ENCODE measurements at places on chromosomes 3 and 15.

DNA sequence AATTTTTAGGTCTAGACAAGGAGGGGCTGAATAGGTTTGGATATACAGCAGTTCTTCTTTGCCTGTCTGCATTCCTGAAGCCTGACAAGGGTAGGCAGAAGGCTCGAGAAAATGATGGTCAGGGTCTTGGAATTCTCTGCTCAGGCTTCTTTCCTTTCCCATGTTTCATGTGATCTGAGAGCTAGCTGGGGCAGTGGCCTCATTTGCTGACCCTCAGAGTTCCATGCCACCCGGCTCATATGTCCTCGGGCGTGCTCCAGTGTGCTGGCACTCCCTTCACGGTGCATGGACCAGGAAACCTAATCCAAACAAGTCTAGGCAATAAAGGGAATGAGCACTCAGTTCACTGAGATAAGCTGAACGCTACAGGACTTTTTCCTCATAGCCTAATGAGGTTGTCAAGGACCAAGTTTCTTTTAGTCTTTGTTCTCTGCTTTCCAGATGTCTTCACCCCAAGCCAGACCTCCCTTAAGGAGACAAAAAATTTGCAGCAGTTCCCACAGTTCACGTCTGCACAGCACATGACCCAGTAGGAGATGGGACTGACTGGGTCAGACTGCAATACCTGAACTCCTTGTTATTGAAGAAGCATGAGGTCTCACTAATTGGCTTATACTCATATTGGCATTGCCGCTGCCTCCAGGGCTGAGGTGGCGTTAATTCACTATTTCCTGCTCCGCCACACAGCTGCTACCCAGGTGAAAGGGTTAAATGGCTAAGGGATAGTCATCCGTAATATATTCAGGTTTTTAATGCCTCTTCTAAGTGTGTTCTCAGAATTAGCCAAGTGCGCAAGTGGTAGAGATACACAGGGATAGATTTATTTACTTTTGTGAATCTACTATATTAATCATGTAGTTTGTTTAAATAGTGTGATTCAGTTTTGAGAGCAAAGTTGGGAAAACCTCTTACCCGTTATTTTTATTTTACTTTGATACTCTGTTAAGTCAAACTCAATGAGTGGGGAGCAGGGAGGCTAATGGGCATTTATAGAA, 15.3 kb upstream of the RTP4 start:
- ATAC-seq, result no peak

DNA sequence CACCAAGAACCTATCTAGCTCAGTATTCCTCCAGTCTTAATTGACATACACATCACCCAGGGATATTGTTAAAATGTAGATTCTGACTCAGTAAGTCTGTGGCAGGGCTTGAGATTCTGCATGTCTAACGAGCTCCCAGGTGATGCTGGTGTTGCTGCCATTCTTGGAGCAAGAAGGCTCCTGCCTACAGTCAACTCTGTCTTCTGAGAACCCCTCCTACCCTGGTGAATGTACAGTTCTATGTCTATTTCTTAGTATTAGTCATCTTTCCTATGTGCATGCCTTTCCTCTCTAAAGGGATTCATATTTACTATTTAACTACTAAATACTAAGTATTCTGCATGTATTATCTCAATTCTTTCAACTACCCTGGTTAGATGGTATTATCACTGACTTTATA, 268.7 kb downstream of the EDEM1 start:
- ATAC-seq, result peak; percentile 71

DNA sequence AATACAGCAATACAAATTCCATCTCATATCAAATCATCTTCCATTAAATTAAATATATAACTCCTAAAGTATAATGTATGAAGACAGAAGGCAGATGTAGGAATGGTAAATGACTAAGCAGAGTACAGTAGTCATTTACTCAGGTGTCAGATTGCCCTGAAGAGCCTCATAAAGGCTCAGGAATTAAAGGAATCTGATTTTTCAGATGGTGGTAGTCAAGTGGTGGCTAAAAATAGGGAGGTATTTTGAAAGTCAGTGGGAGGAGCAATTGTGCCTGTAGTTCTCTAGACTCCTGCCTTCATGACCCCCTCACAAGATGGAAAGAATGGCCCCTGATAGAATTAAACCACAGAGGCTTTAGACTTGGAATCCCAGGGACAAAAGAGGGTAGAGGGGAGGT, 142.7 kb upstream of the SYNPR start:
- no peak for ATAC-seq

DNA sequence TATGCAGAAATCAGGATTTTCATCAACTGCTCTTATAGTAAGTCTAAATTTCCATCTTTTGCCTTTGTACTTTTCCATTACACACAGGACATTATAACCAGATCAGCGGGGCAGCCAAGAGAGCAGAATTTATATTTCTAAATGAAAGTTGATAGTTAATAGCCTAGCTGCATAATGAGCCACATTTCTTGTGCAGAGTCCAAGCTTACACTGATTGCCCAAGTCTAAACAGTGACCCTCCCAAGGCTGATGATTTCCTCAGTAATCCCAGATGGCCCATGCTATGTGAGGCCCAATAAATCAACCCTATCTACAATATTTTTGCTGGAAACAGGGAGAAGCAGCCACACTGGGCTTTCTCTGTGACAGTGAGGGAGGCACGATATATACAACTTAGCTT, 475.8 kb upstream of the KCNMB2 start:
- ATAC-seq, result no peak

DNA sequence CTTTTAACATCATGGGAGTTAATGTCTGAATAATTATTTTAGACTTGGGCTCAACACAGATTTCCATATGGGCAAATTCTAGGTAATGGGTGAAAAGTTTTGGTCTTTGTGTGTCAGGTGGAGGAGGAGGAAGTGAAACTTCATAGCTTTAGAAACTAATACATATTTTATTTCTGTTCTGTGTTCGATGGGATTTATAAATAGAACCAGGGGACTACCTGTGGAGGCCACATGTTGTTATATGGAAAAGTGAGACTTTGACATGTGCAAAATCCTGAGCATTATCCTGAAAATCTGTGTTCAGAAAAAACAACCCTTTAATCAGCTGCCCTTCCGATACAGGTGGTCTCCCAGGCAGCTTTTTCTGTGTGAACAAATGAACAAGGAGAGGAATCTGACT, 209.5 kb downstream of the SOX2 start:
- no peak for ATAC-seq

- no peak for ATAC-seq
Measured at GRCh38 chr3:152321955-152322377, 53.2 kb downstream of the MBNL1 start.

DNA sequence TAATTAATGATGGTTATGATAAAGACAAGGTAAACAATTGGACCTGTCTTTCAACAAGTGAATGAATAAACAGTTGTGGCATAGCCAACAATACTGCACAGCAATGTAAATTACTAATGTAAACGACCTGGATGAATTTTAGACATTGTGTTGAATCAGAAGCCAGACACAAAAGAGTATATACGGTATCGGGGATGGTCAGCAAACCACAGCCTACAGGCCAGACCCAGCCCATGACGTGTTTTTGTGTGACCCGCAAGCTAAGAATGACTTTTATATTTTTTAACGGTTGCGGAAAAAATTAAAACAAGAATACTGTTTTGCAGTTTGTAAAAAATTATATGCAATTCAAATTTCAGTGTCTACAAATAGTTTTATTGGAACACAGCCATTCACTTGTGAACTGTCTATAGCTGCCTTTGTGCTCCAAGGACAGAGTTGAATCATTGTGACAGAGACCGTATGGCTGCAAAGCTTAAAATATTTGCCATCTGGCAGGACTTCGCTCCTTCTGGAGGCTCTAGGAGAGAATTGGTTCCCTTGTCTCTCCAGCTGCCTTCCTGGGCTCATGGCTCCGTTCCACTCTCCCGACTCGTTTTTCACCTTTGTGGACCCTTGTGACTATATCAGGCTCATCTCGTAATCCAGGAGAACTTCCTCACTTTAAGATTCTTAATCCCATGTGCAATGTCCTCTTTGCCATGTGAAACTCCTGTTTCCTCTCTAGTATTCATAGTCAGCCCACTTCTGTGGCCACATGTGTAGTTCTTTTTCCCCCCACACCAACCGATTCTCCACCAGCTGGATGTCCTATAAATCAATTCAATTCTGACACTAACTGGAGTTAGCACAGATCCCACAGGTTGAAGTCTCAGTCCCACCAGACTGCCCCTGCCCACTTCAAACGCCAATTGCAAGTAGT, 72.7 kb downstream of the CMTM8 start:
- ATAC-seq, result no peak

GRCh38 chr3:50617911-50618481, 1.0 kb downstream of the MAPKAPK3 start:
- ATAC-seq, result no peak

GRCh38 chr3:38548154-38548931, 52.2 kb downstream of the EXOG start:
- no peak for ATAC-seq

DNA sequence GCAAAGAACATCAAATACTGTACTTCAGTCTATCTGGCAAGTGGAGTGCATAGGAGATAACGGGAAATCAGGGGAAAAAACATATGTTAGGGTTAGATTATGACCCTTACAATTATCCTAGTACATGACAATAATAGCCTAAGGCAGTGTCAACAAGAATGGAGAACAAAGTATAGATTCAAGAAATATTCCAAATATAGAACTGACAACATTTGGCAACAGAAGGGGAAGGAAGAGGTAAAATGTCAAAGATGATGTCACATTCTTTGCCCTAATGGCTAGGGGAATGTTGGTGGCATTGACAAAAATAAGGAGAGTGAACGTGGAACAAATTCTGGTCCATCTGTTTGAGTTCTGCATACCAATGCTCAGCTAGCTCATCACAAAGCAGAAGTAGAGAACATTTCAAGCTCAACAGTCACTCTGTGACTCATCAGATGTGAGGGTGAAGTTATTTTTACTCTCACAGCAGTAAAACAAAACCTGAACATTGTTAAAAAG, 15.5 kb upstream of the ATP8B4 start:
- peak; percentile 48 for ATAC-seq

GRCh38 chr3:57852896-57853295, 96.8 kb downstream of the SLMAP start:
- ATAC-seq, result no peak

GRCh38 chr3:157872902-157873301, 233.3 kb downstream of the SHOX2 start:
- no peak for ATAC-seq

GRCh38 chr15:94441760-94442159, 210.4 kb downstream of the MCTP2 start:
- ATAC-seq, result no peak

DNA sequence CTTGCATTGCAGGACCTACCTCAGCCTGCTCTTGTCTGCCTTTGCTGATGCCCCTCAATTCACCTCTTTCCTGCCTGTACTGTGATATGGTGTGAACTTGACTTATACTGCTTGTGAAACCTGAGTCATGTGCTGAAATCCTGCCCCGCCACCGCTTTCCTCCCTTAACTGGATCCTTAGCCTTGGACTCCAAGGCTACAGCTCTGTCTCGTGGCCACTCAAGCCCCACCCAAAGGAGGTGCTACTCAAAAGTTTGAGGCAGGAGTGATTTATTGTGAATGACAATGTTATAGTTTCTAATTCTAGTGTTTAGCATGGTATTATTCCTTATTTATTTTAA, 56.1 kb downstream of the MYZAP start:
- ATAC-seq, result no peak

DNA sequence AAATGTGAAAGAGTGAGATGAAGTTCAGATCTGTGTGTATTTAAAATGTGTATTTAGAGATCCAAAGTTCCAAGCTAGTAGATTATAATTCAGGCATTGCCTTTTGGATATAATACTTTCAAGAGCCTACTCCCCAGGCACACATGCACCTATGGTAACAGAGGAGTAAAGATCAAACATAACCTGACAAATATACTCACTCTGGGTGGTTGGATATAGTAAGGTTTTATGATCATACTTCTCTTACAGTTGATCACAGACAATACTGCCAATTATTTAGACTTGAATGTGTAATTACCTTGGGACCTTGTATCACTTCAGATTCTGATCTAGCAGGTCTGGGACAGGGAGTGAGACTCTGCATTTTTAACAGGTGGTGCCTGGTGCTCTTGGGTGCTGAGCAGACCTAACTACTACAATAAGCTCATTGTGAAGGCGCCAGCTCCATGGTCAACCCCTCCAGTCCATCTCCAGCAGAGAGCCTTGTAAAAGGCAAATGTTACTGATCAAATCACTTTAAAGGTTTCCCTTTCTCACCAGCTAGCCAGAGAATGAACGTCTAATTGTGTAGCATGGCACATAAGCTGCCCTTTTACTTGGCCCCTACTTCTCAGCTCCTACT, 55.5 kb downstream of the NBEAL2 start:
- no peak for ATAC-seq

- no peak for ATAC-seq
Measured at GRCh38 chr3:50382722-50383121, 23.4 kb upstream of the TMEM115 start.

- no peak for ATAC-seq
Measured at GRCh38 chr3:126320517-126321293, 36.5 kb downstream of the KLF15 start.

GRCh38 chr3:14329116-14329830, 73.1 kb upstream of the SLC6A6 start:
- ATAC-seq, result no peak

DNA sequence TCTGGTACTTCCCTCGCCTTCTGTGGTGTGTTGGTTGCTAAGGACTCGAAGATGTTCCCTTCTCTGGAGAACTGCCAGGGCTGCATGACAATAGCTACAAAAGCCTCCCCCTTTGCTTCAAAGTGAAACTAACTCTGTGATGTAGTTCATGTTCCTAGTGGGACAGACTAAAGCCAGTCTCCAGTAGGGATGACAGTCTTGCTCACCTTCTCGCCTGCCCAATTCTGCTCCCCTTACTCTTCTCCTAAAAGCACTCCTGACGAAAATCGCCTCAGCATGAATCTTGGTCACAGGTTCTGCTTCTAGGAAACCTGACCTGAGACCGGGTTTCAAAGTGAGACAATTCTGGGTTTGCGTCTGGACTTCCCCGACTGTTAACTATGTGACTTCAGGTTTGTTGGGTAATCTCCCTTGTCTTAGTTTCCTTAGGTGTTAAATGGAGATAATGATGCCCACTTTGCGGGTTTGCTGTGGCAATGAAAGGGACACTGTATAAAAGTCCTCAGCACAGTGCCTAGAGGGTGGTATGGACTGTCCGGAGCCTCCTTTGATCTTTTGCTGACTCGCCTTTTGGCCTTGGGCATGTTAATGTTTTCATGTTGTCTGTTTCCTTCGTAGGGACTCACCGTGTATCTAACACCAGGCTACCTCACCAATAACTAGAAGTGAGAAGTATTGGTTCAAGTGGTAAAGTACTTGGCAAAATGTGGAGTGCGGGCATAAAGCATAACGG, 24.9 kb upstream of the THRB start:
- no peak for ATAC-seq

GRCh38 chr3:152550284-152550683, 281.6 kb downstream of the MBNL1 start:
- peak; percentile 74 for ATAC-seq

DNA sequence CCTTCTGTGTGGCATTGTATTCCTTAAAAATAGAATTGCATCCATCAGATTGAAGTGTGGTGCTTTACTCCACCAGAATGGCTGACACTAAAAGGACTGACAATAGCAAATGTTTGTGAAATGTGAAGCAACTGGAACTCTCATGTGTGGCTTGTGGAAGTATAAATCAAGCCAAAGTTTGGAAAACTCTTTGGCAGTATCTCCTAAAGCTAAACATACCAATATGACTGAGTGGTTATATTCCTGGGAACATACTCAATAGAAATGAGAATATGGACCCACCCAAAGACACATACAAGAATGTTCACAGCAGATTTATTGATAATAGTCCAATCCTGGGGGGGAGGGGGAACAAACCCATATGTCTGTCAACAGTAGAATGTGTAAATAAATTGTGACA, 87.1 kb downstream of the RARB start:
- ATAC-seq, result no peak

All from activated T-helper 17 cell treated with anti-CD3 and anti-CD28 coated beads, Interleukin-2, amount 50 U/mL, for 72 hours (primary cell).